ENCODE measurements at places on chromosomes 6 and 20.
A peak's percentile ranks its signal among the peaks of the same experiment; 100 is the strongest.

DNA sequence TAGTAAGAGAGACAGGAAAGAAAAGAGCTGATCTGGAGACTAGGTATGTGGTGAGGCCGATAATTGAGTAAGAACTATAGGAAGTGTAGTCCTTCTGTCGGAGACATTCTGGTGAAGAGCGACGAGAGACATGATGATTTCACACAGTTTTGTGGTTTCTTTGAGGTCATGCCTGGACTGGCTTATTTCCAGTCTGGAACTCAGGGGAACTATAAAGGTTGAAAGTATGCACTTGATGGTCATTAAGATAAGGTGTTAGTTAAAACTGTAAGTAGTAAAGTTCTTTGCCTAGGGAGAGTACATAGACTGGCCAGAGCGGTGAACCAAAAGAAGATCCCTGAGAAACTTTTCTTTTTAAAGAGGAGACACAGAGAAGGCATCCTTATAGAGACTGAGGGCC is 68.8 kb downstream of the RFX6 start:
- DNase-seq = no peak

DNA sequence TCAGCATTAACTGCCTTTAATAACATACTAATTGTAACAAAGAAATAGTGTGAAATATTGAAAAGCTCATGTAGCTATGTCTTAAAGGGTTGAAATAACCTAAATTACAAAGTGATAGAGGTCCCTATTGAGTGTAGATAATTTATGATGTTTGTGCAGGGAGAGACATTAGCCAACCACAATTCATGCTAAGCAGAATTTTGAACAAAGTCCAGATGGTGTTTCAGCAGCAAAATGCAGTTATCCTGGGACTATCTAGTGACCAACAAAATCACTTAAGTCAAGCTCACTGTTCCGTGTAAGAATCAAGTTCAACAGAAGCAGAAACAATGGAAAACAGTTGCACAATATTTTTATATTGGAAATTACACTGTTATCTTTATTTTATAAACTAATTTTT is 218.5 kb downstream of the SIM1 start:
- no peak for DNase-seq

DNA sequence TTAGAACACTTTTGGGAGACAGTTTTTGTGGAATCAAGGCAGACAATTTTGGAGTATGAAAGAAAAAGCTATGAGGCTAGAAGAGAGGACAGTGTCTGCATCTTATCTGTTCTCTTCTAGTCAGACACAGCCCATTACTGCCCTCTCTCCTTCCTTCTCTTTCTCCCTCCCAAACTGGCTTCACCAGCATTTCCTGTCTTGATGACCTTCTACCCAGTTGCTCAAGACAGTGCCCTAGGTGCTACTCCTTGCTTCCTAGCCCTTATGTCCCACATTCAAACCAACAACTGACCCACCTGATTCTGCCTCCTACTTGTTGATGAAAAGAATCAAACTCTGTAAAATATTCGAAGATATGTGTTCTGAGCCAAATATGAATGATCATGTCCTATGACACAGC is 116.4 kb upstream of the RIPOR2 start:
- no peak for DNase-seq

- DNase-seq = no peak
Observed at GRCh38 chr6:142903812-142904211, 41.2 kb downstream of the HIVEP2 start.

DNA sequence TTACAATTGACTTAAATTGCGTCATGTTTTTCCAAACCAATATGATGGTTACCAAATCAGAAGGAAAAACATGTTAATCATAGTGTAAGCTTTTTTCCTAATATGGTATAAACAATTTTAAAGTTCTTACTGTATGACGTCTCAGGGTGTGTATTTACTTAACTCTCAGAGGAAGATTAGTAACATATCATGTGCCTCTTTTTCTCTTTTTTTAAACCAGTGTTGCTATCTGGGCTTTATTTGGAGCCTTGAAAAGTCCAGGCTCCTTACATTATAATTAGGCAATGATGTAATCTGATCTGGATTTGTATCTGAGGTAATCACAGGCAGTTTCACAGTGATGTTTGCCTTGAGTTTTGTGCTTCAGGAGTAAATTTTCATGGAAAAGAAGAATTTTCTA is 20.4 kb upstream of the RAB23 start:
- peak; percentile 92 for DNase-seq

DNA sequence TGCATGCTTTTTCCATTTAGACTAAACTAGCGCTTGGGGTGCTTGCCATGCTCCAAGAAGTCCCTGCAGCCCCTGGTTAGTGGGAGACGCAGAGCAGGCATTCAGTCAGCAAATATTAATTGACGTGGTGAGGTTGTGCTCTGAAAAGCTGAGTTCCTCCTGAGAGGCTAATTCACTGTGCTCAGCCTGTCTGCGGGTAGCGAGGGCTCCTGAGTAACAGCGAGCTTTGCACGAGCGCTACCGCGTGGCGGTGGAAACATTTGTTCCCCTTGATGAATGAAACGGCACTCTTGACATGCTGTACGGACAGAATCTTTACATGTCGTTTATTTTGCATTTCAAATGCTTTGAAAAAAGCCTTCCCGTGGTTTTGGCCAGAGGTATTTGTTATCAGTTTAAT is 170.6 kb upstream of the AGPAT4 start:
- DNase-seq = no peak

GRCh38 chr6:161918109-161918531 is 644.3 kb upstream of the AGPAT4 start:
- no peak for DNase-seq

GRCh38 chr6:129793447-129793846 is 67.7 kb downstream of the TMEM244 start:
- DNase-seq = no peak

GRCh38 chr6:75429061-75429703 is 64.4 kb downstream of the FILIP1 start:
- no peak for DNase-seq

DNA sequence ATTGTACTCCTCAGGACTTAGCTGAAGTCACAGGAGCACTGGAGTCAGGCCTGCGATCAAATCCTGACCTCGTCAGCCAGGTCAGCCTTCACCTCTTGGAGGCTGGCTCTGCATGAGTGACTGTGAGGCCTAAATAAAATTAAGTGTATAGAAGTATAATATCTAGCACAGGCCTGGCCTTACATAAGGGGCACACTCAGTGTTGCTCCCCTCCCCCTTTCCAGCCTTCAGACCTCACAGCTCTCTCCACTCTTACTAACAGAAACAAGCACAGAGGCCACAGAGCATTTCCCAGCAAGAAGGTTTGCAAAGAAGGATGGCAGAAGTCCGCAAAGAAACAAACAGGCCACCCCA is 84.8 kb downstream of the TRERF1 start:
- DNase-seq = no peak

DNA sequence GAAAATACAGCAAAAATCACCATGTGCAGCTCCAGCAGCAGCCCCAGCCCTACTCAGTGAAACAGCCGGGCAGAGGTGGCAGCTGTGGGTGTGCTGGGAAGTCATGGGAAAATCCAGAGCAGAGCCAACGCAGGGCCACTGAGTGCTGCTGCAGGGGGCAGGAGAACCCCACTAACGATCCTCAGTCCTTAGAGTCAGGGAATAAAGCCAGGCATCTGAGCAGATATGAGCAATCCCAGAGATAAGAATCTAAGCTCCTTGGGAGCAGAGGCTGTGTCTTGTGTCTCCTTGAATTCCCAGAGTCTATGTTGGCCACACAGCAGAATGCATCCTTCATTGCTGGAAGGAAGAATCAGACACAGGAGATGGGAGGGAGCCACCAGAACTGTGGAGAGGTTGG is 493.1 kb upstream of the MAP3K7 start:
- DNase-seq = no peak

GRCh38 chr6:17086469-17086868 is 15.4 kb upstream of the STMND1 start:
- DNase-seq = peak; percentile 55

- DNase-seq = no peak
Observed at GRCh38 chr20:45156713-45157112, 18.0 kb upstream of the PI3 start.

DNA sequence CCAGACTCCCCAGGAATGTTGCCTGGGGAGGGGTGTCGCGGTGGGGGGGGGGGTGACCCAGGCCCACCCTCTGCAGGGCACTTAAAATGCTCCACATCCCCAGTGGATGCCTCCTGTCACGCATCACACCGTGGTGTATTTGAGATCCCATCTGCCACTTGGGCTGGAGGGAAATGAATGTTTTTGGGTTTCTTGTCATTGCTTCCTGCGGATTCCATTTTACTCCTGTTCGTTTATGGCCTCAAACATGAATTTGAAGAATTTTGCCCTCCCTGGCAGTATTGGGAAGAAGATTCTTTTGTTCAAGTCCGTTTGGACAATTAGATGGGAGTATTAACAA is 544 bp upstream of the KHDC1 start:
- DNase-seq = no peak

DNA sequence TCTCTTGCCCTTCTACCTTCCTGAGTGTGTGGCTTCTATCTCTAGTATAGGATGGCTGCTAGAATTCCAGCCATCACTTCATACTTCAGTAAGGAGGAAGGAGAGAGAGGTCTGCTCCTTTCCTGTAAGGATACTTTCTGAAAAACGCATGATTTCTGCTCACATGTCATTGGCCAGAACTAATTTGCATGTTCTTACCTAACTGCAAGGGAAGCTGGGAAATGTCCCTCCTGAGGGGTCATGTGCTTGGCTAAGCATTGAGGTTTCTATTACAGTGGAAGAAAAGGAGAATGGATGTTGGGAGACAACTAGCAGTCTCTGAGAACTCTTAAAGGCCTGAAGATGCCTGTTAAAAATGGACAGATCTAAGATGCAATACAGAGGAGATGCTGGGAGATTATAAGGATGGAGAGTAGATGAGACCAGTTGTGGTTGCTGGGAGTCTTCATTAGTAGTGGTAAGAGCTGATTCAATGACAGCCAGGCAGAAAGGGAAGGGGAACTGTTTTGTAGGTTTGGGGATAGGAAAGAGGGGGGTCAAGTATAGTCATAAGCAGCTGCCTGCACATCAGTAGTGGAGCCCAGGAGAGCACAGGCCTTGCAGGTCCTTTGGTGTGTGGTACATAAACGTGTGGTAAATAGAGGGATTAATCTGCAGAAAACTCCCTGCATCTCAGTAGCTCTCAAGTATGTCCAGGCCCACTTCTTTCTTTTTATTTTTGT is 20.2 kb downstream of the CDS2 start:
- DNase-seq = no peak

- no peak for DNase-seq
Observed at GRCh38 chr20:1005452-1006027, 3.4 kb upstream of the RSPO4 start.

DNA sequence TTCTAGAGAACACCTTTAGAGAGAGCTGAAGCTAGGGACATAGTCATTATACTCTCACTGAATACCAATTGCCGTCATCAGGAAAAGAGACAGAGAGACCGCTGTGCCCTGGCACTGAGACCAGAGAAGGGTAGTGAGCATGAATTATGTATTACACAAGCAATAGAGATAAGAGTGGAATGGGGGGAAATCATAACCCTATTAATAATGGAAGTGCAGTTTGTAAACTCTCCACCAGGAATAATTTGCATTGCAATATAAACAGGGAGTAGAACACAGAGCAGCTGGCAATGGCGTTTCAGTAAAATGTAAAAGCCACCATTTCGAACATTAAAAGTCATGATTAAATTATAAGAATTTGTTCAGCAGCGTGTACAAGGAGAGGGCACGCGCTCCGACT is 244.5 kb downstream of the MAFB start:
- no peak for DNase-seq

DNA sequence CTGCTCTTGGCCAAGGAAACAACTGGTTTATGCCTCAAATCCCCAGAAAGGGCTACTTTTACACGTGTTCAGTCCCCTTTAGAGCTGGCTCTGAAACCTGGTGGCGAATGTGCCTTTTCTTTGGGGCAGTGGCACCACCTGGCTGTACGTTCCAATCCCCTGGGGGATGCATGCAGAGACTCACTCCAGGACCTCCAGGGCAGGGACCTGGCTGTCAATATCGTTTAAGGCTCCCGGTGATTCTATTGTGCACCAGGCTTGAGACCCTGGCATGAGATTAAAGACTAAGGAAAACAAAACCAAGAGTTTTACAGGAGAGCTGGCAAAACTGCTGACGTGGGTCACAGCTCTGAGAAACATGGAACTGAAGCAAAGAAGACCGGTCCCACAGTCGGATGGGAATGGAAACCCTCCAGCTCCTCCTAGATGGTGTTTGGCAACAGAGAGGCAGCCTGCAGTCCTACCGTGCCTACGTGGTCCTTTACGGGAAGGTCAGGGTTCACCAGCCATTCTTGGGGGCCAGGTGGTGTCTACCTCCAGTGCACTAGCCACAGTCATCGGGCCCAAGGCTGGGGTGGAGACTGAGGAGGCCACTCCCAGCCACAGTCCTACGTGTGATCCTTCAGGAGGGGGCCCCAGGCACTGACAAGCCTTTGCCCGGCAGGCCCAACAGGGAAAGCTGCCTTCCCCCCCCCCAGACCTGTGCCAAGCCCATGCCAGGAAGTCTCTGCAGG is 203.3 kb upstream of the CST7 start:
- DNase-seq = no peak

GRCh38 chr6:119116712-119117281 is 38.3 kb upstream of the FAM184A start:
- no peak for DNase-seq

DNA sequence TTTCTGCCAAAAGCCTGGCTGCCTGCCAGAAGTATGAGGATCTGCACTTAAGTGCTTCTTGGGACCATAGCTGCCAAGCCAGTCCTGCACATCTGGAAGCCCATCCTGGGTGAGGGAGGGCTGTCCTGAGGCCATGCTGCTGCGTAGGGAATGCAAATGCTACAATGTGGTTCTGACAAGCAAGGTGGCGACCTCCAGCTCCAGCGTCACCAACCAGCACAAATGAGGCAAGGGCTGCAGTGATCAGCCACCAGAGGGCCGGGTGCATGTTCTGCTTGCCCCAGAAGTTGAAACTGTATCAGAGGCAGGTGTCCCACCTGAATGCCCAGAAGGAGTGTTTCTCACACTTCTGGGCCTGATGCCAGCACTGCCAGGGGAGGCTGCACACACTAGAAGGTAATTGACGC is 99.1 kb upstream of the KCNQ5 start:
- no peak for DNase-seq

DNA sequence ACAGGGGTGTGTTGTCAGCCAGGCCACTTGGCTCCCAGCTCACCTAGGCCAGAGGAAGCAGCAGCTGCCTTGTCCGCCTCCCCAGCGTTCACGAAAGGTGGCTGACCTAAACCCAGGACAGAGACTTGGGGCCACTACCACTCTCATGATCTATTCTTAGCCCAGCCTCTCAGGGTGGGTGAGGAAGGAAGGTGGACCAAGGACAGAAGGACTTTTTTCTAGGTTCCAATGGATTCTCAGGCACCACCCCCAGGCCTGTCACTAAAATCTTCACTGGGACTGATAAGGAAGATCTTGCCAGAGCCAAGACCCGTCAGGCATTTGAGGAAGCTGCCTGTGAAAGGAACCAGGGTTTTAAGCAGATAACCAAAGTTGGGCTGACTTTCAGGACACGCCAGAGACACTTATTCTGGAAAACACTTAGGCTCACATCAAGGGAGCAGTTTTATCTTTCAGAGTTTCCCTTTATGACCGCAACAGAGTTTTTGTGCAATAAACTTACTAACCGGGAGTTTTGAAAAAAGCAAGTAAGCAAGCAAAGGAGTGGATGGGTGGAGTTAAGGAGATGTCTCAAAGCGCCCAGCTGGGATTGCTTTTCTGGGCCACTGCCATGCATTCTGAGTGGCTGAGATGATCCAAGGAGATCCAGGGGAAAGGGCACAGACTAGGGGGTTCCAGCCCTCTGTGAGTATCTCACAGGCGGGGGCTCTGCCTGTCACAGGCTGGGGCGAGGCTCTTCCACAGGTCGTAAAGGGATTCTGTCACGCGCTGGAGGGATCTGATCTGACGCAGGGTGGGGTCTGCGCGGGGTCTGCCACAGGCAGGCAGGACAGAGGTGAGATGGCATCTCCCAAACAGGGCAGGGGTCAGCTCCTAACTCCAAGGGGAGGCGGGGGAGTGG is 989 bp downstream of the FITM2 start:
- peak; percentile 4 for DNase-seq

All from amniotic stem cell (primary cell).